ENCODE measurements at places on chromosomes 5 and 9.
A peak's percentile ranks its signal among the peaks of the same experiment; 100 is the strongest.

DNA sequence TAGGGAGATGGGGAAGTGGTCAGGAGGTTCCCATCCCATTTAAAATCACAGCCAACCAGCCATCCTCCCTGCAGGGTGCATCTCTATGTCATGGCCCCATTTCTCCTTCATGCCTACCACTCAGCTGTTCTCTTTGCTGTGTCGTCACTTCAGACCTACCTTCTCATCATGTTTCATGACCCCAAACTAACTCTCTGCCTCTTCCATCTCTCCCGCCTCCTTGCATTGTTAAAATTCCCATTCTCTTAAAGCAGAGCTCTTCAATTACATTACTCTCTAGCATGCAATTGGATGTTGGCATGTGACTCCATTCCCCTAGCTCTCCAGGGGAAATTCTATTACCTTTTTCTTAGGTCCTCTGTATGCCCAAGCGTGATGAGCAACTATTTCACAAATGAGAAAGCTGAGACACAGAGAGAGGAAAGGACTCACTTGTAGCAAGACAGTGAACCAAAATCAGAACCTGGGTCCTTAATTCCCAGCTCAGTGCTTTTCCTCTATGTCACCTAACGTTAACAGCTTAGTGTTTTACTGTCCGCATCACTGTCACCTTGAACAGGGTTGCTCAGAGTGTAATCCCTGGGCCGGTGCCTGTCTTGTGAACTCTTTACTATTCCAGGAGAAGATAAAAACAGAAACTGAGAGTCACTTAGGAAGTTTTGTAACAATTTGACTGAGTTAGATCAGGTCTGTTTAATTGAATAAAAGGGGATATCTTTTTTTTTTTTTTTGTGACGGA lies 28.1 kb downstream of the PDE6A start:
- DNase-seq = no peak

DNA sequence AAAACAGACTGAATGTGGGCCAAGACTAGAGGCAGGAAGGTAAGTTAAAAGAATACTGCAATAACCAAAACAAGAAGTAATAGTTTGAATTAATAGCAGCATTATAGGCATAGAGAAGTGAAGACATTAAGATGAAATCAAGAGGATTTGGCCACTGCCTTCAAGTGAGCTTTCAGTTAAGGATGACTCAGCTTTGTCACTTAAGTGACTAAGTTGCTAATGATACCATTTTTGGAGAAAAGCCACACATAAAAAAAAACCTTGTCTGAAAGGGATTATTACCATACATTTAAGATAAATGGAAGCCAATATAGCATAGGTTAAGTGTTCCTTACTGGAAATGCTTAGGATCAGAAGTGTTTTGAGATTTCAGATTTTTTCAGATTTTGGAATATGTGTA lies 57.0 kb downstream of the ECPAS start:
- no peak for DNase-seq

DNA sequence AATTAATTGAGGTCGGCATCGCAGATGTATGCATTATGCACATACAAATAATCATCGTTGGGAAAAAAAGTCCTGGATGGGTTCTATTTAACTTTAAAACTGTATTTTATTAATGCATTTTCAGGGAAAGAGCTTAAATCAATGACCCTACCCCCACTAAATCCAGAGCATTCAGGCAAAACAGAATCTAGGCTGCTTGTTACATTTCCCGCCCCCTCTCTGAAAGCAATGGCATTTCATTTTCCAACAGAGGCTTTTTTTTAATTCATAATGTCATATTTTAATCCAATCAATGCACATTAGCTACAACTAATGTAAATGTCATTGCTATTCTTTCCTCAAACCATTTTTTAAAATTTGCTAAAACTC lies 117.4 kb upstream of the GRIA1 start:
- no peak for DNase-seq

DNA sequence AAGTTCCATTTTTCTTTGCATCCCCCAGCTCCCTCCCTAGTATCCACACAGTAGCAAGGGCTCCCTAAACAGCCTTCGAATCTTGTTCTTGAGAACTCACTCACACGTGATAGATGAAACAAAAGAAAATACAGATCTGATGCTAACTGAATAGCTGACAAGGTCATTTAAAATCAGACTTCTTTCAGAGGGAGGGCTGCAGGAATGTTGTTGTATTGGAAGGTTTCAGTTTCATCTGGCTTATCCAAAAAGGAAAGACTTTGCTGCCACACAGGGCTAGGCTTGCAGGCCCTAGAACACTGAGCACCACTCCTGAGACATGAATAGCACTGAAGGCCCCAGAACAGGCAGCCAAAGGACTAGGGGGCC lies 3.2 kb downstream of the CD180 start:
- no peak for DNase-seq

DNA sequence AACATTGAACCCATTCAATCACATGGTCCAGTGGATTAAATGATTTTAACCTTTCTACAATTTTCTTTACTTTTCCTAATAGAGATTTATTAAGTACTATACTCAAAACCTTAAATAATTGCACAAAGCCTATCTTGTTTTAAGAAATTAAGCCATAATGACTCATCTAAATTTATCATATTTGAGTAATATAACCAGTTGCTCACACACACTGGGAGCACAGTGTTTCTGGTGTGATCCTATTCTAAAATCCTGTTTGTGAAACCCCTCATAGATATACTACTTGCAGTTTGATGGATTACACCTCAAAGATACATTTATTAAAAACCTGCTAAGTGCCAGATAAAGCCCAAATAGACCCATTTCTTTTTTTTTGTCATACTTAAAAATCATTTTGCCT lies 668.3 kb upstream of the CDH18 start:
- no peak for DNase-seq

- DNase-seq = no peak
These were observed 6.7 kb upstream of the SFXN1 start for GRCh38 chr5:175471628-175472027.

GRCh38 chr5:170067152-170067551 lies 38.5 kb upstream of the FOXI1 start:
- DNase-seq = no peak

DNA sequence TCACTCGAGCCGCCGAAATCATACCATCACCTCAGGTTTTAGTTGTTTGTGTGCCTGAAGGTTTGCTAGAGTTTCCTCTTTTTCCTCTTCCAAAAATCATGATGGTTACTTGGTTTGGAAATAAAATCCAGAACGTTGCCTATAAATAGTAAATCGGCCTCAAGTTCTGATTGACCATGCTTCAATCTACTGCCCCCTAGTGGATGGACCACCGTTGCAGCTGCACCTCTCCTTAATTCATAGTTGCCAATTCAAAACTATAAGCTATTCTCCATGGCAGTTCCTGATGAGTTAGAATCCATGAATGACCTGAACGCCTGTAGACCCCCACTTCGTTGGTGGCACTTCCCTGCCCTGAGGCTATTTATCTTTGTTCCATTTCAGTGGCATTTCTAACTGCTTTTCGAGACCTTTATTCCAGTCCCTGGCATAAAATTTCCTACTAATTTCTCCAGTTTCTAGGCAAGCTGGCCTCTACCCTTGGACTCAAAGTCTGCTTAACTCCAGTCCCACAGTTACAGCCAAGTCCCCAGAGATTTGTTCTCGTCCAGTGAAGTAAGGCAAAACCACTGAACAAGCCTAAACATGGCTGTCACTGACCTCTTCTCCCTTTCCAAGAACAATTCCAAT lies 422.6 kb downstream of the EFNA5 start:
- no peak for DNase-seq

- no peak for DNase-seq
These were observed 3.2 kb downstream of the COMMD10 start for GRCh38 chr5:116088062-116088461.

DNA sequence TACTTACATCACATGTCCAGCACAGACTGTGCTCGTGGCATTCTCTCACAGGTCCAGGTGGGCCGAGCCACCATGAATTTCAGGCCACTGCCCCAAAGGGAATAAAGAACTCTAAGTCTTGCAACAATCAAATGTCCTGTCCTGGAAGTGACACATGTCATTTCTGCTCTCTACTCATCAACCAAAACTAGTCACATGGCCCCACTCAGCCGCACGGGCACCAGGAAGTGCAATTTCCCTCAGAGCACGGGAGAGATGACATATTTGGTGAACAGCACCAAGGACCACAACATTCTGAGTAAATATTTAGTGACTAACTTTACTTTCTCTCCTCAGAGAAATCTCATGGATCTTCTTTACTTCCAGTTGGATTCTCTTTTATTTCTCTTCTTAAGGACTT lies 131.1 kb upstream of the TUT7 start:
- no peak for DNase-seq

DNA sequence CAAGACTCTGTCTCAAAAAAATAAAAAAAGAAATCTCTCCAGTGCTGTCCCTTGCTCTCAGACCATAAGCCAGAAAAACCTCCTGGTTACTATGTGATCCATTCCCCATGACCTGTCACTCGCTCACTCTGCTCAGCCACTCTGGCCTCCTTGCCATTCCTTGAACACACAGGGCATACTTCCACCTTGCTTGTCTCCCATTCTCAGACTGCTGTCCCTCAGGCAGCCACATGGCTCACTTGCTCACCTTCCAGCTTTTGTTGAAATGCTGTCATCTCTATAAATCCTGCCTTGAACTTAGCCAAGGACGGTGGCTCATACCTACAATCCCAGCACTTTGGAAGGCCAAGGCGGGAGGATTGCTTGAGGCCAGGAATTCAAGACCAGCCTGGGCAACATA lies 82.9 kb downstream of the UGCG start:
- no peak for DNase-seq

DNA sequence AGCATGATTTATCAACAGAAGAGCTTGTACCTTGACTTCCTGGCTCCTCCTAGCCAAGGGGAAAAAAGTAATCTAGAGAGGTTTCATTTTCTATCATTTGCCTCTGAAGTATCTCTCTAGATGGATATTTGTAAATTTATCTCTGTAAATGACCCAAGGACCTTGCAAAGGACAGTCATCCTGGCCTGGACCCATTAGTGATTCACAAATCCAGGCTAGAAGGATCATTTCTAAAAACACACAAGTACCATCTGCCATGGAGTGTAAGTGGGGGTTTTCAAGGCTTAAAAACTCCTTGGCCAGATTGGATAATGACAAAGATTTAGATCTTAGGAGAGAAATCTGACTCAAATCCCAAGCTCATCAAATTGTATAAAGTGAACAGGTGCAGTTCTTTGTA lies 8.1 kb downstream of the TTC23L start:
- DNase-seq = no peak

DNA sequence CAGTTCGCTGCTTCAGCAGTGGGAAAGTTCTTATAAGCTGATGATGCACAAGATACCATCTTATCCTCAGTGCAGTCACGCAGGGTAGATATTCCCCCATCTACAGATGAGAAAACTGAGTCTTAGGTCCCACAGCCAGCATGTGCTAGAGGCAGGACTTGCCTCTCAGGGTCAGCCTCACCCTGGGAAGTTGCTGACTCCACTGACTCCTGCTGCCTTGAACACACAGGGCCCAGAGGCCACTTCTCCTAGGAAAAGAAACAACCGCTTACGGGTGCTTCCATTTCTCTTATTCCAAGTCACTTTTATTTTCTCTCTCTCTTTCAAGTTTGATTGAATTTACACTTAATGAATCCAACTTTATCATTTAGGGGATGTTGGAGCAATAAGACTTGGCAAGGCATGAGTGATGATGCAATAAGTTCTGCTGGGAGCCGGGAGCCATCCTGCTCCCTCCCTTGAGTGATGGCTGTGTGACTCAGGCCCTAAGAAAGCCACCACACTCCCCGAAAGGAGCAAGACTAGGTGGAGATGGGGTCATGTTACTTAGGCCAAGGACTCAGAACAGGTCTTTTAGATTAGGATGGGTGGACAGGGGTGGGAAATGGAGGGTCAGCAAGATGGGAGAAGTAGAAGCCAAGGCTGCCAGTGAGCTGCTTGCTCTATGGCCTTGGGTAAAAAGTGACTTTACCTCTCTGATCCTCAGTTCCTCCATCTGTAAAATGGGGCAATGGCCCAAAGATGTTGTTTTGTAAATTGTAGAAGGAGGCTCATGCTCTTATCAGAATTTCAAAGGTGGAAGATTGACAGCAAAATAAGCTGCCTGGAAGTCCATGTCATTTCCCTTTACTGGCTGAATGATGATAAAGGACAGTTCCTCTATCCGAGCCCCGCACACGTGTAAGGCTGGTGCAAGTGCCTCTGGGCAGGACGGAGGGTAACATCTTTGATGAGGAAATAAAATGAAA lies 67.4 kb upstream of the ZNF618 start:
- peak; percentile 22 for DNase-seq

DNA sequence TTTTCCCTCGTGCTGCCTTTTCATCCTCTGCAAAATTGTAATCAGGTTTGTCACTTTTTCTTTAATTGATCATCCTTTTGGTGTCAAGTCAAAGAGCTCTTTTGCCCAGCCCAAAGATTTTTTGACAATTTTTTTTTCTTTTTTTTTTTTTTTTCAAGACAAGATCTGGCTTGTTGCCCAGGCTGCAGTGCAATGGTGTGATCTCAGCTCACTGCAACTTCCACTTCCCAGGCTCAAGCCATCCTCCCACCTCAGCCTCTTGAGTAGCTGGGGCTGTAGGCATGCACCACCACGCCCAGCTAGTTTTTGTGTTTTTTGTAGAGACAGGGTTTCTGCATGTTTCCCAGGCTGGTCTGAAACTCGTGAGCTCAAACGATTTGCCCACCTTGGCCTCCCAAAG lies 36.7 kb downstream of the CDK7 start:
- DNase-seq = peak; percentile 3

GRCh38 chr5:127311349-127311748 lies 20.8 kb downstream of the MEGF10 start:
- no peak for DNase-seq

- no peak for DNase-seq
These were observed 9.1 kb downstream of the CACFD1 start for GRCh38 chr9:133468777-133469421.

- DNase-seq = no peak
These were observed 99.8 kb downstream of the DTWD2 start for GRCh38 chr5:118888556-118888955.

DNA sequence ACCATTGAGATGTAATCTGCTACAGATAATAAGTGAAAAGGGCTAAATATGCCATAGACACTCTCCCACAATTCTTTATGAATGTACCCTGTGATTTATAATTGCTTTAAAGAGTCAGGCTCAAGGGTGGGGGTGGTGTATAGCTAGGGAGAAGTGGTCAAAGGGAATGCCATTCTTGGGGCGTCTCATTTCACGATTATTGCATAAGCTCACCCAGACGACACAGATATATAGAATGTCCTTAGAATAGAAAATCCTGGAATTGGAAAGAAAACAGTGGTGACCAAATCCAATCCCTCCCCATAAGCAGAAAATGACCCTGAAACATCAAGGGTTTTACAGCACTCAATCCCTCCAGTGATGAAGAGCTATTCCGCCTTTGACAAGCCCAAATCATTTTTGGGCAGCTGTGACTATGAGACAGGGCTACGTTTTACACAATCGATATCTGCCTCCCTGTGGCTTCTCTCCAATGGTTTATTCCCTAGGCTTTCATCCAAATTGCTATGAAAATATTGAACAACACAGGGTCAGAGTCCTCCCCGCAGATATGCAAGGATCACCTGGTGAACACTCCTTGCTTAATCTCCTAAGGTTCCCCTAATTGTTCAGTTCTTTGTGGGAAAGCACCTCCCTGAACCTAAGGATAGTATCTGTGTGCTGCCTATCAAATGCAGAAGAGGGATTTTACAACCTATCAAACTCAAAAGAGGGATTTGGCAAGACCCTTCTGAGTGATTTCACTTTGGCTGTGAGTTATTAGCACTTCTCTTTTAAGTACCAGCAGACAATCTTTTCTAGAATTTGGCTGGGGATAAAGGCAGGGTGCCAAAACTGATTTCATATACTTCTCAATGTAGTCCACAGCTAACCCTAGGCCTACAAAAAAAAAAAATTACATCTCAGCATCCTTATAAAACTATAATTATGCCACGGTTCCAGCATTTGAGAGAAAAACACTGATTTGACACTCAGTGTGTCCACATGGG lies 144.9 kb upstream of the CDH6 start:
- DNase-seq = no peak

Measured in epithelial cell of prostate (primary cell).